ENCODE measurements at places on chromosomes 1 and 21. TPM values are rescaled to one million over a fixed set of nuclear protein-coding genes. Genes with fewer than 3 reads are reported as not detected.

DNA sequence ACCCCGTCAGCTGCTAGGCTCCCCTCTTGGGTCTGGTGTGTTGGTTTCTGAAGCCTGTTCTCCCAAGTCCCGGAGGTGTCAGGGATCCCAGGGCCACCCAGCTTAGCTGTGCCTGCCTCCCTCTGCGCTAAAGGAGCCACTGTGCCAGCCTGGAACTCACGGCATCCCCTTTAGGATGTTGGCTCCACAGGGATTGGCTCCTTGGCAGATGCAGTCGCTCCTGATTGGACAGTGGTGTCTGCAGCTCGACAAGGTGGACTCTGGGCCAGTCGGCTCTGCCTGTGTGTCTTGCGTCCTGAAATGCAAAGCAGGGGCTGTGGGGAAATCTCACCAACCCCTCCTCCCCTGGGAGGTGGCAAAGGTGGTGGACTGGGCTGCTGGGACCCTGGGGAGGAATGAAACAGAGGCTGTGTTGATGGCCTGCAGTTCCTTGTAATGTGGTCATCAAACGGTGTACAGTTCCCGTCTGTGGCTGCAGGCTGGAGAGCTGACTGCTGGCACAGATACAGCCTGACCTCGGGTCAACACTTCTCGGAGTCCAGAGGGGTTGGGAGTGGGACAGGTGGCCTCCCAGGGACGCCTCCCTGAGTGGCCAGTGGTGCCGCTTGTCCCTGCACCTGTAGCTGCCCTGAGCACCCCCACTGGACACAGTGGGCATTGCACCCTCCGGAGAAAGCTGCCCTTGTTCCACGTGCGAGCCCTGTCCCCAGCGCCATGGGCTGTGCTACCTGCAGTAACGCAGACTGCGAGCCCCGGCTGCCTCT is 11.5 kb upstream of the KCNAB2 start:
- DNase-seq, result peak; percentile 69

DNA sequence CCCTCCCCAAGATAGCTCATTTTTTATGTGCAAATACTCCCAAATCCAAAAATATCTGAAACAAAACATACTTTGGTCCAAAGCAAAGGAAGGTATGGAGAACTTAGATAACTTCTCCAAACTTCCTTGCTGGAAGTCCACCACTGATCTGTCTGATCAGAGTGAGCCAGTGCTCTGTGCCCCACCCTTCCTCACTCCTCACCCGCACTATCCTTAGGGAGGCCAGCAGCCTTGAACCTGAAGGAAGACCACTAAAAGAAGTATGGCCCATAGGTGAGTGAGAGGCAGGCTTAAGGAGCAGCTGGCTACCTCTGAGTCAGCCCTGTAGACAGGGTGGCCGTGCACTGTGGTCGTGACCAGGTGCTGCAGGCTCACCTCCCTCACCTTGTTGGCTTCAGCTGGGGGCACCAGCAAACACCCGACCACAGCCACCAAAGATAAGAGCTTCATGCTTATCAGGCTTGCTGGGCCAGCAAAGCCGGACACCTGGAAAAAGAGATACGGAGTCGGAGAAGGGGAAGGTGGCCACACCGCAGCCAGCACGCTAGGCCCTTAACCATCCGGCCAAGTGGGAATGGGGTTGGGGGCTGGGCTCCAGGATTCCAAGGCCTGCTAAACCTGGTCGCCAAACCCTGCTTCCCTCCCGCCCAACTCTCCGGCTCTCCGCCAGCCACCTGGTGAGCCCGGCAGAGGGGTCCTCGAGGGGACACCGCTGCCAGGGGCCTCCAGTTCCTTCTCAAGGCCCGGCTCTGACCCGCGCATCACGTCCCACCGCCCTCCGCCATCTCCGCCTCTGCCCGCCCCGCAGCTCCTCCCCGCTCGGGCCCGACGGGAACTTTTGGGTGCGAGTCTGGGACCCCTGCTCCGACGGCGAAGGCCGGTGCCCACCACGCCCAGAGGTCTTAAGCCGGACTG is 543 bp downstream of the TMEM9 start:
- DNase-seq, result no peak

The SPRR2E gene
- total RNA-seq, result not detected

DNA sequence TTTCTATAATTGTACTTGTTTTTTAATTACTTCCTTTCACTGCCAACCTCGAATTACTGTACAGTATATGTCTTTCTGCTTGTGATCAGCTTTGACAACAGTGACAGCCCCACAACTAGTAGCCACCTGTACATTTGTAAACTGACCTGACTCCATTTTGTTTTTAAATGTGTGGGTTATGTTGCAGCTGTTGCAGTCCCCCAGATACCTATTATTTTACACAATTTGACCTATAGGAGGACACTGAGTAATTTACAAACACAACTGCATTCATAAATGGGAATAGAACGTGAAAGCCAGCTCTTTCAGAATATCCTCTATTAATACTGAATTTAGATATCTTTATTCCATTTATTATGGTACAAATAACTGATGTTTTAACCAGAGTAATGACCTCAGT is 2.5 kb upstream of the VAMP3 start:
- DNase-seq, result no peak

GRCh38 chr1:203153051-203153988 is 22.3 kb downstream of the MYBPH start:
- DNase-seq, result no peak

The SFN gene
- total RNA-seq, result not detected

The C4BPB gene
- not detected for total RNA-seq

The TNFSF4 gene
- total RNA-seq, result 0.40 TPM

- DNase-seq, result no peak
Observed at GRCh38 chr1:90486134-90486824, 230.8 kb downstream of the BARHL2 start.

GRCh38 chr1:230315099-230315498 is 111.0 kb downstream of the PGBD5 start:
- no peak for DNase-seq

DNA sequence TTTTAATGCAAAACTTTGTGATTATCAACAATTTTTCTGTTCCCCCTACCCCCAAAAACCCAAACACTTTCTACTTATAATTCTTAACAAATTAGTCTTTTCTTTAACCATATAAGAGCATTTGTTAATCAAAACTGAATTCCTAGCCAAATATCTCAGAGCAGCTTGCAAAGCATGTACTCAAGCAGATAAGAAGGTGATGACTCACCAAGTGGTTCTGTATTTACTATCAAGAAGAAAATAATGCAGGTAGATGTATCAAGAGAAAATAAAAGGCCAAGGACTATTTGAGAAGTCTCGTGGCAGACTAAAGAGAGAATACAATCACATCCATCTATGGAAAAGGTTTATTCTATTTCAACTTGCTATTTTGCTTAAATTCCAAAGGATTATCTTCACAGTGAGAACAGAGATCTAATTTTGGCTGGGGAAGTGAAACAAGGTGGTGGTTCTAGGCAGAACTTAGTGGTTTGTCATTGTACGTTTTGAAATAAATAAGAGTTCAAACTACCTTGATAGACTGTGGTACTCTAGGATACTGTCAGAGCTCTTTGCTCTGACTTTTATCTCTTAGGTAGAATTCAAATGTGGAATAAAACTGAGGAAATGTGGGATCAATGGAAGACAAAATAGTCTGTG is 94.7 kb upstream of the NRIP1 start:
- DNase-seq, result no peak

The SPOCD1 gene
- not detected for total RNA-seq

The RPS6KA1 gene
- 4.6 TPM for total RNA-seq

The IVL gene
- total RNA-seq, result not detected

DNA sequence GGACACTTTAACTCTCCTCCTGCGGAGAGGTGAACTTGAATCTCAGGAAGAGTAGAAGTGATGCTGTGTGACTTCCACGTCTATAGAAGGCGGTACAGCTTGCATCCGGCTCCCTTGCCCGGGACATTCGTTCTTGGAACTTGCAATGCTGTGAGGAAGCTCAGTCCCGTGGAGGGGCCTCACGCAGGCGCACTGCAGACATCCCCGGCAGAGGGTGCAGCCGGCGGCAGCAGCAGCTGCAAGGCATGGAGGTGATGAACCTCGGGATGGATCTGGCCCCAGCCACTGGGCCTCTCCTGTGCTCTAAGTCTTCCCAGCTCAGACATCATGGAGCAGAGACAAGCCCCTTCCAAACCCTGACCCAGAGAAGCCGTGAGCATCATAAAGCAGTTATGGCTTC is 61.8 kb upstream of the SOD1 start:
- DNase-seq, result no peak

- DNase-seq, result peak; percentile 90
Observed at GRCh38 chr1:145845514-145846161, at the start of gene NUDT17. Gene NUDT17 (plus strand): TSS chr1:145845630. CDS start chr1:145845641, 11 bp downstream.

DNA sequence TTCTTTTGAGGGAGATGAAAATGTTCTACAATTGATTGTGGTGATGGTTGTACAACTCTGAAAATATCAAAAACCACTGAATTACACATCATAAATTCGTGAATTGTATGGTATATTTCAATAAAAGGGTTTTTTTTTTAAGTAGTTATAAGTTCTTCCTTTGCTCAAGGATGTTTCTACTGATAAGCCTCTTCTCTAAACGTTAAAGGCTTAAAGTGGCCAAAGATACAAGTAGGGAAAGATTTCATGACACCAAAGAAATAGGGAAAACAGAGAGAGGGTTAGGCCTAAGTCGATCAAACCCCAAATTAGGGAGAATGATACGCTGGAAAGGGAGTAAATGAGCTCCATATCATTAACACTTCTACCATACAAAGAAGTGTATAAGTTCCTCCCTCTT is 4.1 kb downstream of the KDM5B start:
- no peak for DNase-seq

- no peak for DNase-seq
Observed at GRCh38 chr1:75233302-75233929, 99.2 kb downstream of the LHX8 start.

DNA sequence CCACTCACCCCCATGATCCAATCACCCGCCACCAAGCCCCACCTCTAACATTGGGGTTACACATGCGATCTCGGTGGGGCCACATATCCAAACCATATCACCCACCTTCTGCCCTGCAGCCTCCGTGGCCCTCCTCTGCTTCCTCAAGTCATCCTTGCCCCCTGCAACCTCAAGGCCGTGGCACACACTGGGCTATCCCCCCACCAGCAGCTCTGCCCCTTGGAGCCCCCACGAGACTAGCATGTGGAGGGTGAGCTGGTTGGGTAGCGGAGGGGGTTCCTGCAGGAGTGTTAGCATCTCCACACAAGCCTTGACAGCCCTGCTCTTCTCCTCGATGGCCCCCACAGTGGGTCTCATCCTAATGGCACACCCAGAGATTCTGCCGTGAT is 100.8 kb downstream of the TOMM20 start:
- DNase-seq, result no peak

DNA sequence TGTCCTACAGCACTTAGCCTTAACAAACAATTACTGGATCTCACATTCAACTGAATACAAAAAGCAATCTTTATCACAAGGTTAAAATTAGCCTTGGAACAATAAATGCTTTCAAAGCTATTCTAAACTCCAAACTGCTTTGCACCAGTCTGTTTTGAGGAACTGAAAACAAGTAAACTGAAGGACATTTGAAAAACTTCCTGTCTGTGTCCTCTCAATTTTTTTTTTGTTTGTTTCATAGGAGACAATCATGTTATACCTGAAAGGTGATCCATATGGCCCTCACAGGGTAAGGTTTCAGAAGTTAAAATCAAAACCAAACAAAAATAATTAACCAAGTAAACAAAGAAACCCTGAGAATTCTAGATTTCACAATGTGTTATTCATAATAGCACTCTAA is 459.1 kb downstream of the DPYD start:
- no peak for DNase-seq

- DNase-seq, result no peak
Observed at GRCh38 chr1:65255035-65255655, 54.2 kb upstream of the DNAJC6 start.

GRCh38 chr1:156658496-156658895 is 16.6 kb downstream of the BCAN start:
- no peak for DNase-seq

DNA sequence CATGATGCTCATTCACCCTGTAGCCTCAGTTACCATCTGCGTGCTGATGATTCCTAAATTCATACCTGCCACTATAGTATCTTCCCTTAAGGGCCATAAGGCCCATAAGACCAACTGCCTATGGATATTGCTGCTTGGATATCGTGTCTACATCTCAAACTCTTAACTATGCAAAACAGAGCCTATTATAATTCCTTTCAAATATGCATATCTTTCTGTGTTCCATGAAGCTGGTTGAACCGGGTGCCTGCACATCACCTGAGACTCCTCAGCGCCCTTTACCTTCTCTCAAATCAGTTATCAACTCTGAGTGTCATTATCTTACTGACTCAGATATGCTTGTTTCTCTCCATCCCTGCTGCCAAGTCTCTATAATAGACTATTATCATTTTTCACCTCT is 311.2 kb downstream of the PAPPA2 start:
- no peak for DNase-seq

DNA sequence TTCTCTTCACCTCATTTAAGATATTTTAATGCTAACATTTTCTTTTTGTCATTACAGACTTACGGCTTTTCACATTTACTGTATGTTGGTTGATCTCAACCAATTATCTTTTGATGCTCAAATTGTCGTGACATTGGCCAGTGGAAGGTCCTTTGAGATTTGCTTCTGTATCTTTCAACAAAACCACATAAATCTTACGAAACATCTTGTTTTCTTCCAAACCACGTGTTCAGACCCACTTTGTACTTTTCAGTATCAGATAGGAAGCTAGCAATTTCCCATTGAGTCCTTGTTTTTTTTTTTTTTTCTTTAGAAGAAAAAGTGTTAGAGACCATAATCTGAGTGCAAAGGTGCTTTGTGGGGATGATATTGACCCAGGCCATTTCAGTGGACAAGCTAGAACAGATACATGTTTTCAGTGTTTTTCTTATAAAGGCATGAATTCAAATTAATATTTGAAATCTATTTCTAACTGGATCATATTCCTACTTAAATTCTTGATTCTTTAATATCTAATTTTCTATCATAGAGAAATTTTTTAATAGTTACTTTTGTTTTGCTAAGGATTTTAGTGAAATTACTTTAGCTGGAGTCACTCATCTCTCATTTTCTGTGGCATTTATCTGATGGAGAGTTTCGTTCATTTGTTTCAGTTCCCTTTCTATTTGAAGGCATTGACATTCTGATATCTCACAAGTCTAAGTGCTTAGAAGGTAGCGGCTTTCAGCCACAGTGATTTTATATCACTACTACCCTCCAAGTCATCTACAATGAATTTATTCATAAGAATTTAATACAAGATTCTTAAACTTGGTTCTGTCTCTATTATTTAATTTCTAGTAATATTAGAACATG is 26.7 kb downstream of the ATG4C start:
- DNase-seq, result no peak

- no peak for DNase-seq
Observed at GRCh38 chr1:85184245-85184644, 16.6 kb downstream of the SYDE2 start.

DNA sequence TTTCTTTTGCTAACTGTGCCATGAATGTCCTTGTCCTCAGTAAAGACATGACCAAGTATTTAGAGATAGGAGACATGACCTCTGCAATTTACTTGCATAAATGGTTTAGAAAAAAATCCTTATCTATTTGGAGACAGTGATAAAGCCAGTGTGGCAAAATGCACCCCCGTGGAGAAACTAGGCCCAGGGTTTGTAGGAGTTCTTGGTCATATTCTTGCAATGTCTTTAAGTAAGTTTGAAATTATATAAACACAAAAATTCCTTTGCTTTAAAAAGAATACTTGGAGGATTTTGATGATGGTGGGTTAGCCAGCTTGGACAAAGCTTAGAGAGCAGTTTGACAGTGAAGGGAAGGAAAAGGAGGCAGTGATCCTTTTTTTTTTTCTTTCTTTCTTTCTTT is 101.9 kb upstream of the SLC45A1 start:
- no peak for DNase-seq

GRCh38 chr1:38266197-38266520 is 219.6 kb upstream of the POU3F1 start:
- DNase-seq, result no peak

Data from left ventricle myocardium superior (tissue), 1 donor.